NCI-H1436 (cell line): ENCODE measurements at places on chromosomes 2 and 18.

GRCh38 chr18:35573531-35573930, 8.0 kb upstream of the GALNT1 start:
- DNase-seq, result no peak

DNA sequence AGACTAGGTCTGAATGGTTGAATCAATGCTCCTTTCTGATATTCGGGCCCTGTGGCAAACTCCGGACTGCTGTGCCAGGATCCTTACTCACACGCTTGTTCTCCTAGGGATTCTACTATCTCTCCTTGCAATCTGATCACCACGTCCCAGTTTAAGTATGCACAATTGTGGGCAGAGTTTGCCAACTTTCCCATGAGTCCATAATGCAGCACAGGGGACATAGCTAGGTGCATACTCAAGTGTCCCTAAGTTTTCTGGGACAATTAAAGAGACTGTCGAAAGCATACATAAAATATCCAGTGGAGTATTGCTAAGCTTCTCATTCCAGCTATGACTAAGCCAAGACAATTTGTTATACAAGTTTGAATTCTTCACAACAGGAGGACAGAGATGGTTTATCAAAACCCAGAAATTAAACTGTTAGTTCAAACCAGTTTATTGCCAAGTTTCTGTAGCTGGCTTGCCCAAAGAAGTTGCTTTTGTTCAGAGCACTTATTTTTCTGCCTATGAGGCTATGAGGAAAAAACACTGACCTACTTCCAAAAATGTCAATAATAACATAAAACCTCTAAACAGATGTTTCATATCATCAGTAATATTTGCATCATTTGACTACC, 136.1 kb downstream of the EXOC6B start:
- DNase-seq, result no peak

DNA sequence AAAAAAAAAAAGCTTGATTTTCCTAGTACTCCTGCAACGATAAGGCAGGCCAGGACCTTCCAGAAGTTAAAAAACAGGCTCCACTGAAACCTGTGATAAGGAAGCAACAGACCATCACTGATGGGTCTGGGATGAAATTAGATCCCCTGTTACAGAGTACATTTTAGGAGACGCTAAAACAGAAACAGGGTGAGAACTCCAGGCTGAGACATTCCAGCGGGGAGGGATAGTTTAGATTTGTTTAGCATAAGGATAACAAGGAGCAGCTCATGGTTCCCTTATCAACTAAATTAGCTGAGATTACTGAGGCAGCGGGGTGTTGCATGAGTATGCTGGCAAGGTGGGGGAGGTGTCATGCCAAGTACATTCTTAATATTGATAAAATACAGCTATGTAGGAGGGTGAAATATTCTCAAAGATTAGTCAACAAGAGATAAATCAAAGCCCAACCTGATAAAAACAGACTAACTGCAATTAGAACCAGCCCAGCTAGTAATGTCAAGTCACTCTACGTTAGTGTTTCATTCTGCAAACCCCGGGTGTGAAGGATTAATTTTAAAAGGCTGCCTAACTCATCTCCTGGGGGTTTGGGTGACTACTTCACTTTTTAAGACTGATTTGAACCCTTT, 75.0 kb upstream of the BZW1 start:
- DNase-seq, result no peak

GRCh38 chr2:26705126-26705525, 12.6 kb downstream of the KCNK3 start:
- no peak for DNase-seq

- no peak for DNase-seq
Measured at GRCh38 chr2:168821992-168822391, 19.6 kb downstream of the NOSTRIN start.

GRCh38 chr2:109562421-109562820, 51.3 kb downstream of the SEPTIN10 start:
- no peak for DNase-seq

DNA sequence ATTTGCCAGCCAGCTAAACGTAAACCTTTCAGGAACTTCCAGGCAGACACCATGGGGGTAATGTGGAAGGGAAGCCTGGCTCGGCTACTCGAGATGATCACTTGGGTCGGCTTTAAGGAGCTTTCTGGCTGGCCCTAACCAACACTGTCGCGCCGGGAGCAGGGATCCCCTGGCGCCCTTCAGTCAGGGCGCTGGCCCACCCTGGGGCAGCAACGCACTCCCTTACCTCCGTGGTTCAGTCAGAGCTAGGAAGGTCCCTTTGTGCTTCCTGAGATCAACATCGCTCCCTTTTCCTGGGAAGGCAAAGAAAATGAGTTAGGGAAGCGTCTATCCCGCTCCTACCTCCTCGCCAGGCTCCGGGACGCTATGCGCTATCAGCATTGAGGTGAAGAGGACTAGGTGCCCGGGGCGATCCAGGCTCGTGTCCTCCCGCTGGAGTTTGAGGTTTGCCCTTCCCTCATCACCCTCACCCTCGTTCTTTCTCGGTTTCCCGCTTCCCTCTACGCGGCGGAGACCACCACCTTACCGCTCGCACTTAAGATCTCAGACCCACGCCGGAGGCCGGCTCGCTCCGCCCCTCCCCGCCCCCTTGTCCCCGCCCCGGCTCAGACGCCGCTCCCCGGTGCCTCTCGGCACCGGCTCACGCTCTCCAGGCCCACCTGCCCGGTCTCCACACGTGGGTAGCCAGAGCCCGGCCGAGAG, 449 bp upstream of the ATRAID start:
- no peak for DNase-seq

DNA sequence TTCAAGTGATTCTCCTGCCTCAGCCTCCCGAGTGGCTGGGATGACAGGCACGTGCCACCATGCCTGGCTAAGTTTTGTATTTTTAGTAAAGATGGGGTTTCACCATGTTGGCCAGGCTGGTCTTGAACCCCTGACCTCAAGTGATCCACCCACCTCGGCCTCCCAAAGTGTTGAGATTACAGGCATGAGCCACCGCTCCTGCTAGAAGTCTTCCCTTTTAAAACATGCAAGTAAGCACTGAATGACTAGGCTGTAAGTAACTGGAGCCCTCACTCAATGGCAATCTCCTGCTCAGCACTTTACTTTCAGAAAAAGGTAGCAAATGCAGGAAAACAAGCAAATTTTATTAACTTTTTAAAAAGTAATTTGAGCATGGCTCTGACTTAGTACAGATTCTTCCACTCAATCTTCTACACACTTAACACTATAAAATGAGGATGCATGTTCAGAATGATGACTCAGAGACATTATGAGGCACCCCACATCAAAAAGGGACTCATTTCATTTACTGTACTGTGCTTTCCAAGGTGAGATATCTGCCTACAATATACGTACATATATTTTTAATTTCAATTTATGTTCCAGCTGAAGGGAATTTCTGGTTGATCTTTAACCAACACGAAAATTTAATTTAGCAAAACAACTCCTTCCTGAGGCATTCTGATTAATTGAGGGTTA, 6.6 kb upstream of the NCK2 start:
- no peak for DNase-seq

DNA sequence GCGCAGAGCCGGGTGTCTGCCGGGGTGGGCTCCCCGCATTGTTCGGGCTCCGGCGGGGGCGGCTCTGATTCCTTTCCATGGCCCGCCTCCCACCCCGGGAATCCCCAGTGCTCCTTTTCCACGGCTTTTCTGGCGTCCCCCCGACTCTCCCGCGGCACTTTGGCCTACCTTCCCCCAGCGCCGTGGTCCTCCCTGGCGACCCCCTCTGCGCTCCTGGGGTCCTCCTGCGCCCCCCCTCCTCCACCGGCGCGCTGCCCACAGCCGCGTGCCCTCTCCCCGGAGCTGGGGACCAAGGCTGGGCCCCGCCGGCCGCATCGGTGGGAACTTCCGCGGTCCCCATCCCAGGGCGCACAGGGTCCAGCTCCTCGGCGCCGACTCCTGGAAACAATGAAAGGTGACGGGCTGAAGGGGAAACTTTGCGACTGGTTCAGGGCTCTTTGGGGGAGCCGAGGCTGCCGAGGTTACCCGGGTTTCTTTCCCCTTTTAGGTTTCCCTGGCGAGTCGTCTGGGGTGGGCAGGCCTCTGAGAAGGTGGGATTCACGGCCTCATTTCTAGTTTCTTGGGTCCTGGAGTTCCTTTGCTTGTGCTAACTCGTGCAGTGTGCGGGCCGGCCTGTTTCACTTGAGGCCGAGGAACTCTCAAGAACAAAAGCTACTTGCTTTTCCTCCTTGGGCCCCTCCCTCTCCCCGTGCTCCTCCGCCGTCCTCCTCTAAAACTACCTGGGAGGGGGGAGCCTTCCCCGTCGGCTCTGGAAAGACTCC, 2.2 kb downstream of the TGIF1 start:
- no peak for DNase-seq

DNA sequence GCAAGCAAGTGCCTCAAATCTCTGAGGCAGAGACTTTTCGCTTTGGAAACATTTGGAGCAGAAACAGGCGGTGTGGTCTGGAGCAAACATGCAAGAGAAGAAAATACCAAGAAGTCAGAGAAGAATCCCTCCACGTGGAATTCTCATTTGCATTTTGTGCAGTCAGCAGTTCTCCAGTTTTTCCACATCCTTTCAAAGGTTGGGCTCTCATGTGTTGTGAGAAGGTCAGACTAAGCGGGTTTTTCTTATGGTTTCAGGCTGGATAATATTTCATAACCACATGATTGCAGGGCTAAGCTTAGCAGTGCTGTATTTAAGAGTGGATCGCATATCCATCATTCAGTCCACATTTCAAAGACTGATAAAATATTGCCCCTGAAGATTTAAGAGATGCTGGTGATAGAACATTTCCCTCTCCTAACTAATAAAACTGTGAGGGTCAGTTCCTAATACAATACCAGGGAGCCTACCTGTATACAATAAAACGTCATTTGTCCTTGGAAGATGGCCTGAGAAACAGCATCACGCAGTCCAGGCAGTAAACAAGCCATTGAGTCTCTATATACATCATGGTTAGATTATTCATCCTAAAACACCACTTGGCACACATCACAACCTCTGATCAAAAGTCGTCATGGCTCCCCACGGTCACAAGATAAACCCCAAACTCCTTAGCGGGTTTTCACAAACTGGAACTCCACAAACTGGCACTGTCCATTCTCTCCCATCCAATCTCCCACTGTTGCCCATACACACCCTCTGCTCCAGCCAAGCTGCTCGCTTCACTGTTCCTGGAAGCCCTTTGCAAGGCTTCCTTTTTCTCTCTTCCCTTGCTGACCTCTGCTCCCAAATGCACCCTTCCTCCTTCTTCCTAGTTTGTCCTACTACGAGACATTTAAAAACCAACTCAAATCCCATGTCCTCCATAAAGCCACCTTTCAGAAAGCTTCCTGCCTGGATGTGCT, 31.5 kb downstream of the ANKRD44 start:
- no peak for DNase-seq

- DNase-seq, result no peak
Measured at GRCh38 chr18:32769071-32769585, 3.7 kb downstream of the KLHL14 start.

DNA sequence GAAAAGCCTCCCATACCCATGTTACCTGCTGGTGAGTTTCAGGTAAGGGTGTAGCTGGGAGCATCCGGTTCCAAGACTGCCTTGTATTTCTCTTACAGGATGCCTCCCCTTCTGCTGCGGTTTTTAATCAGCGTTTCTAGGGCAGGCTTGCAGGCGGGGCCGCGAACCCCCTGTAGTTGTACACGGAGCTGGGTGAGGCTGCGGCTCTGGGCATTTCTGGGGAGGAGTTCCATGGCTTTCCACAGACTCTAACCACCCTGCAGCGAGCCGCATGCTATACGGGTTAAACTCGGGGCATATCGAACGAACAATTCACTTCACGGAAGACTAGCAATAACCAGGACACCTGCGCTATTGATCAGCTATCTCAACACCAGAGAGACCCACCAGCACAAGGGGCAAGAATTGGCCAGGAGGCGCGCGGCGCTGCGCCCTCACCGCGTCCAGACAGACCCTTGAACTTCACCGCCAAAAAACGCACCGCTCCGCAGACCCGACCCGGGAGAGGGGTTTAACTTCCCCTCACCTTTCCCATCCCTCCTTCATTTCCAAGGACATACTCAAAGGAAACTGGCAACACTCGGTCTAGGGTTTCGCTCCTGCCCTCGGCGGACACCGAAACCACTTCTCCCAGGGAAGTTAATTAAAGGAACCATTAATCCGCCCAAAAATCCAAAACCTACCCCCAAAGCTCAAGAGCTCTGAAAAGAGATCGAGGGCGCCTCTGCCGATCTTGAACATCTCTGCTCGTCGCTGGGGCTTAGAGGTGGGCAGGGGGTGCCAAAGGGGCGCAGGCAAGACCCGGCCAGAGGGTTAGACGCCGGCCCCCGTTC, 909 bp downstream of the TGFA start:
- no peak for DNase-seq

DNA sequence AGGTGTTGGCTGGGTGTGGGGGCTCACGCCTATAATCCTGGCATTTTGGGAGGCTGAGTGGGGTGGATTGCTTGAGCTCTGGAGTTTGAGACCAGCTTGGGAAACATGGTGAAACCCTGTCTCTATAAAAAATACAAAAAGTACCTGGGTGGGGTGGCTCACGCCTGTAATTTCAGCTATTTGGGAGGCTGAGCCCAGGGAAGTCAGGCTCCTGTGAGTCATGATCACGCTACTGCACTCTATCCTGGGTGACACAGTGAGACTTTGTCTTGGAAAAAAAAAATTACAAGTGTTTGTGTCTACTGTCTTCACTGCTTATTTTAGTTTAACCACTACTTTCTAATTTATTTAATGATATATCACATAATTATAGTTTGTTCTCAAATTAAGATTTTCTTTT, 62.7 kb upstream of the DOCK10 start:
- DNase-seq, result no peak

GRCh38 chr18:5058768-5059695, 138.0 kb downstream of the AKAIN1 start:
- no peak for DNase-seq

DNA sequence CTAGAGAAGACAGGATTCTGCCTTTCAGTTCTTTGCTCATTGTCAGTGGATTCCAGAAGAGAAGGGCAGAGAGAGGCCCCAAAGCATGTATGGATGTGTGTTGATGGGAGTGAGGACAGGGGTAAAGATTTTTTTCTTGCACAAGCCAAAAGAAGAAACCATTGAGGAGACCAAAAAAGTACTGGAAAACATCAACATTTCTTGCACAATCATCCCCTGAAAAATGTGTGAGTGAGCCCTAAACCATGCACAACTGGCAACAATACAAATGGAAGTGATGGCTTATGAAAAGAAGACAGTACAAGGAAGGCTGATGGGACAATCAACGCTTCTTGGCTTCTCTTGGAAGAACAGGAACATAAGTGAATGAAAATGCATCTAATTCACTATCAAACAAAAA, 5.6 kb upstream of the SMAD7 start:
- DNase-seq, result no peak

DNA sequence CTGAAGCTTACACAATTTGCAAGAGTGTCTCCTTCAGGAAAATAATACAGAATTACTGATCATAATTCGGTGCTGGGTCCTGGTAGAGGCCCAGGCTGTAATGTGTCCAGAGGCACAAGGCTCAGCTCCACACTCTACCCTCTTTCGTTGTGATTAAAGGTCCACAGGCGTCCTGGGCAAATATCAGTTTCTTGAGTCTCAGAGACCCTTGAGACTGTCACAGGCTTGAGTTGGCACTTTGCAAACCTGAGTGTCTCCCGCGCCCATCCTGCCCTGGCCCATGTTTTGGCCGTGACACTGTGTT, 46.9 kb upstream of the SMAD7 start:
- no peak for DNase-seq
